Astrocyte (in vitro differentiated cells and primary cell): ENCODE measurements at places on chromosomes 4 and X. TPM values are rescaled to one million over a fixed set of nuclear protein-coding genes. Genes with fewer than 3 reads are reported as not detected.
A peak's percentile ranks its signal among the peaks of the same experiment; 100 is the strongest.

DNA sequence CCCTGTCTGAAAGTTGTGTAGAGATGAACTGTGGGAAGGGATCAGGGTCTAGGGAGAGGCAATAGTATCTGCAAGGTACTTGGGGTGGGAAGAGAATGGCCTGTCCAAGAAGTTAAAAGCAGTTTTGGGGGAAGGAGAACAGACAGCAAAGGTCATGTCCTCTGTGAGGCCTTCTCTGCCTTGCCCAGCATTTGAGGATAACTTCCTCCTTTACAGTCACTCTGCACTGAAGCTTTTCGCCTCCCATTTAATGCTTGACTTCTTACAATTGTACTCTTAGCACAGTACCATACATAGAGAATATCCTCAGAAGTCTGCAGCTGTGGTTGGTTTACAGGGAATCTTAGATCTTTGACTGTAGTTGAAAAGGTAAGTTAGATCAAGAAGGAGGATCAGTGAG lies 121.8 kb upstream of the AP1S2 start:
- H3K4me1 ChIP-seq: no peaks in the 10 kb centered on the region
- no peak overlapping the region for H3K4me3 ChIP-seq
- H3K27me3 ChIP-seq: no peaks in the 10 kb centered on the region
- H3K36me3 ChIP-seq: no peaks in the 10 kb centered on the region

- H3K4me1 ChIP-seq: peaks cover 13% of the 10 kb centered on the region
- DNase-seq: peak; percentile 75
- peak within 1 kb of the TSS; percentile 71 for H3K4me3 ChIP-seq
- H3K27me3 ChIP-seq: no peaks in the 10 kb centered on the region
Observed at GRCh38 chr4:5051278-5052203, at the start of gene STK32B. Gene STK32B (plus strand): TSS chr4:5051480.

GRCh38 chr4:153466949-153467896 lies 1.1 kb downstream of the TMEM131L start:
- H3K4me3 ChIP-seq: peak overlapping the region; percentile 77
- H3K27ac ChIP-seq: peak overlapping the region; percentile 40

DNA sequence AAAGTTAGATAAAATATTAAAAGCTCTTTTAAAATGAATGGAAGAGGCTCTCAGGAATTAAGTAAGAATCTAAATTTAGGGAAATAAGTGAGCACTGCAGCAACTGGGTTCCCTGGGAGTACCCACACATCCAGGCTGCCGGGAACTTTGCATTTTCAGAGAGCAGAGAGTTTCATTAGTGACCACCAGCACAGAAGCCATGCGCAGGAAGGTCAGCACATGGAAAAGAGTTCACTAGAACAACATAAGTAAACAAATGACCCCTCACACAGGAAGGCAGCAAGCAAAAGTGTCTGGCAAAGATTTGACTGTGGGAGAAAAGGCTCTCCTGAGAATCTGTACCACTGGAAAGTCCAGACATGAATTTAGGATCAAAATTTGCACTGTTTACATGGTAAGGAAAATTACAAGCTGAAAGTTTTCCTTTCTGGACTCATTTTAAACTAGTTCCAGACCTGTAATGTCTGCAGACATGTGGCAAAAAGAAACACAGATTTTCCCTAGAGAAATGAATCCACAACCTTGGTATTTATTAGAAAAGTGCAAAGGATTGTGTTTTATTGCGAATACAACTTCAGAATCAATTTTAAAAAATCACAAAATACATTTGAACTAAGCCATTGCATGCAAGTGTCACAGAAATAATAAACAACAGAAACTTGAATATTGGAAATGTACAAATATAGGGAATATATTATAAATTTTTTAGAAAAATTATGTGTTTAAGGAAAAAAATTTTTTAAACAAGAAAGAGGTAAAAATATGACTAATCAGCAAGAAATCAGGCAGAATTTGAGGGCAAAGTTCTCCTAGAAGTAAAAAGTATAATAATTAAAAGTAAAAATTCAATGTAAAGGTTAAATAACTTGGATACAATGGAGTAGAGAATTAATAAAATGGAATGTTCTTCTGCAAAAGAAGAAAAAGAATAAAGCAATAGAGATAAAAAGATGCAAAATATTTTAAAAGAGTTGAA lies 18.4 kb upstream of the MYOZ2 start:
- H3K27ac ChIP-seq: no peak overlapping the region
- H3K4me3 ChIP-seq: no peak overlapping the region
- no peaks in the 10 kb centered on the region for H3K27me3 ChIP-seq

DNA sequence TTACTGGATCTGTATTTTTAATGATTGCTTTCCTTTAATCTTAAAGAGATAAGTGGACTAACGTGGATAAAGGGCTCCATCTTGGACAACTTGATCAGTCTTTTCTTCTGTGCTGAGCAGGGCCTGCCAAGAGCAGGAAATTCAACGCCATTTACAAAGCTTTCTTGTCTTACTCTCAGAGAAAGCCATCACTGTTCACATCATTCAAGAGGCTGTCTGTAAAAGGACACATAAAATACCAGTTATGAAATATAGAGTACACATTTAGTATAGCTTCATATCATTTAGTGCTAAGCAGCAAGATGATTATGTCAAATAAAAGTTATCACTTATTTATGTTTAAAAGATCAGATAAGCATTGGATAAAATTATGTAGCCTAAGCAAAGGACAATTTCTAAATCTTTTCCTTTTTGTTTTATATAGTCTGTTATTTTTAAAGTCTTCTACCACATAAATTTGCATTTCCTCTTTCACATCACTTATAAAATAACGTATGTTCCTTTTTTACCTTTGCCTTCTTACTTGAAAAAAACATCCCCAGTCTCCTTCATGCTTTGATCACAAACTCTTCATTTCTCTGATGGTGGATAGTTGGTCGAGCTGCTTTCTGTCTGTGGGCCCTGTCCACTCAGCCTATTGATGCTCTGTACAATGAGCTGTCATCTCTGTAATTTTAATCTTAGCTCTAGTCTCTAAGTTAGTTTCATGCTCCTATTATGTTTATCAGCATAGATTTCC lies 2.1 kb upstream of the CCNG2 start:
- DNase-seq: no peak
- H3K36me3 ChIP-seq: peaks cover 3% of the 10 kb centered on the region
- no peak overlapping the region for H3K27ac ChIP-seq

DNA sequence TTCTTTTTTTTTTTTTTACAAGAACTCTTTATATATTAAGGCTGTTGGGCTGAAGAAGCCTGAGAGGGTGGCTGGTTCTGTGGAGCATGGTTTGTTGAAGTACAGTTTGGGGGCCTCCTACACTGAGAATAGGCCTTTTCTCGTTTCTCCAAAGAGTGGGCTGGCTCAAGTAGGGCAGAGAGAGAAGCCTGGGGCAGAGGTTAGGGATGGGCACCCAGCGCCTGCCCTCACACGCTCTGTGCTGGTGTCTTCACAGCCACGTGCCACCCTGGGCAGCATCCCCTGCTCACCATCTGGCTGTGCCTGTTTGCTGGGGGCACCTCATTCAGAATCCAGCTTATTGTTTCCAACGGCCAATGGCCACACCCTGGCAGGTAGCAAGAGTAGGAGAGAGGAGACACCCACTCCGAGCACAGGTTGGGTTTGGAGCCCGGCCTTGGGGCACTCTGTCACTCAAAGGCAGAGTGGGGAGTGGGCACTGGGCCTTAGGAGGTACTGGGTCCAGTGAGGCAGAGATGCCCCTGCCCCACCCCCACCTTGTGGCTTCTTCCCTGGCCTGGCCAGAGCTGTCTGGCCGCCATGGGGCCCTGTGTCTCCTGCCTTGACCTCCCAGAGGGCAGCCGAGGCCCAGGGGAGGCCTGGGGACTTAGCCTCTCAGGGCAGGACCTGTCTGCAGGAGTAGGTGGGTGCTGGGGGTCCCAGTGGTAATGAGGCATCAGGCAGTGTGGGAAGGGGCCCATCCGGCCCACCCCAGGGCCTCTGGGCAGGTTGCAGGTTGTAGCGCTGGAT lies 2.9 kb downstream of the MSANTD1 start:
- no peaks in the 10 kb centered on the region for H3K36me3 ChIP-seq
- no peaks in the 10 kb centered on the region for H3K4me1 ChIP-seq
- no peaks in the 10 kb centered on the region for H3K27me3 ChIP-seq

DNA sequence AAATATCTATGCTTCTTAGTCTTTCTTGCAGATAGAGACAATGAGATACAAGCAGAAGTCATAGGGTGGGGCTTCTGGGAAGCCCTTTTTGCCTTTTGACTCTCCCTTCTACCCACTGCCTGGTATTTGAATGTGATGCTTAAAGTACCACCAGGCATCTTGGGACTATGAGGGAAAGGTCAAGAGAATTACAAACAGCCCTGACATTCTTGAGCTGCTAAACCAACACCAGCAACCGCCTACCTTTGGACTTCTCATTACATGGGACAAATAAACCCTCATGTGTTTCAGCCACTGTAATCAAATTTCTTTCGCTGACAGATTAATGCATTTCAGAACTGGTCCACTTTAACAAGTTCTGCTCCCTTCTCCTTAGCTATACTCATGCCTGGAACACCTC lies 112.8 kb downstream of the LUZP4 start:
- H3K4me3 ChIP-seq: no peak overlapping the region
- no peak overlapping the region for H3K27ac ChIP-seq
- DNase-seq: no peak

GRCh38 chr4:186759990-186760389 lies 36.3 kb upstream of the FAT1 start:
- H3K4me1 ChIP-seq: no peaks in the 10 kb centered on the region
- no peak overlapping the region for H3K4me3 ChIP-seq
- no peak for DNase-seq
- peak overlapping the region; percentile 53 for H3K27ac ChIP-seq
- no peaks in the 10 kb centered on the region for H3K27me3 ChIP-seq

MEPE gene
- not detected in 2 replicates for total RNA-seq

DNA sequence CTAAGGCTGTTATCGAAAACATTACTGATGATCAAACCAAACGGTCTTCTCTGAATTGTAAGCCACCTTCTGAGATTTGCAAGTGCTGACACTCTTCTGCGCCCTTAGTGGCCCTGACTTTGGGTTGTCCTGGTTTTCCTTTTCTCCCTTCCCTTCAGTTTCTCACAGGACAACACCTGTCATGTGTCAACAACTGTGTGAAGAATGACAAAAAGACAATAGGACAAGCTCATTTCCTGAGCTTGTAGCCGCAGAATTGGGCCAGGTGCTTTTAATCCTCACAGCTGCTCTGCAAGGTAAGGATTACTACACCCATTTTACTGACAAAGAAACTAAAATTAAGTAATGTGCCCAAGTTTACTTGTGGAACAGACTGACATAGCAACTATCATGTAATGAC lies 44.9 kb upstream of the TXK start:
- no peaks in the 10 kb centered on the region for H3K27me3 ChIP-seq
- H3K27ac ChIP-seq: no peak overlapping the region
- DNase-seq: no peak

- H3K4me1 ChIP-seq: peaks cover 15% of the 10 kb centered on the region
- peak overlapping the region; percentile 94 for H3K27ac ChIP-seq
- H3K4me3 ChIP-seq: no peak overlapping the region
- no peaks in the 10 kb centered on the region for H3K27me3 ChIP-seq
- peaks cover 11% of the 10 kb centered on the region for H3K36me3 ChIP-seq
Observed at GRCh38 chrX:13717700-13718472, 16.5 kb downstream of the TRAPPC2 start.

GRCh38 chr4:100569196-100569595 lies 51.4 kb upstream of the EMCN start:
- no peak for DNase-seq
- H3K4me1 ChIP-seq: no peaks in the 10 kb centered on the region
- H3K27me3 ChIP-seq: no peaks in the 10 kb centered on the region
- no peaks in the 10 kb centered on the region for H3K36me3 ChIP-seq

GRCh38 chrX:48787505-48788443 lies 1.4 kb downstream of the GATA1 start:
- no peaks in the 10 kb centered on the region for H3K4me1 ChIP-seq
- DNase-seq: no peak
- H3K27ac ChIP-seq: no peak overlapping the region
- H3K36me3 ChIP-seq: no peaks in the 10 kb centered on the region
- peaks cover 3% of the 10 kb centered on the region for H3K27me3 ChIP-seq

DNA sequence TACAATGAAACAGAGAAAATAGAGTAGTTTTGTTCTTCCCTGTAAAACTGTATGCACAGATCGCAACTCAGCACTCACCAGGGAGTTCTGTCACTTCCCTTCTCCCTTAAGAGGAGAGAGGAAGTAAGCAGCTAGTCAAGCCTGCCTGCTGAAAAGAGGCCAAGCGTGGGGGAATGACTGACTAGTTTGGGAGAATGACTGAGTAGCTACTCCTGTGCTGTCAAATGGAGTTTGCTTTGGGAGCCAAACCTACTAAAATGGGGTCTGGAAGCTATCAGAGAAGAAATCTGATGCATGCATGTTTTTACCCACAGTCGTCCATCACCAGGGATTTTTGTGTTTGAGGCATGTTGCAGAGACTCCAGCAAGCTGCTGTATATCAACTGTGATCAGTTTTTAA lies 54.6 kb upstream of the LHFPL1 start:
- DNase-seq: peak; percentile 21
- no peaks in the 10 kb centered on the region for H3K4me1 ChIP-seq
- H3K27ac ChIP-seq: no peak overlapping the region
- H3K27me3 ChIP-seq: no peaks in the 10 kb centered on the region

GRCh38 chrX:79366873-79367749 lies at the start of gene ITM2A:
Gene ITM2A (minus strand): TSS chrX:79367334. CDS start chrX:79367215, 119 bp downstream.
- H3K27me3 ChIP-seq: no peaks in the 10 kb centered on the region
- H3K27ac ChIP-seq: no peak within 1 kb of the TSS
- H3K36me3 ChIP-seq: no peaks in the 10 kb centered on the region
- no peaks in the 10 kb centered on the region for H3K4me1 ChIP-seq
- no peak for DNase-seq

CLDN22 gene
- not detected in 2 replicates for total RNA-seq

GRCh38 chr4:8779490-8779932 lies 92.1 kb downstream of the HMX1 start:
- H3K36me3 ChIP-seq: no peaks in the 10 kb centered on the region
- H3K27me3 ChIP-seq: no peaks in the 10 kb centered on the region
- H3K27ac ChIP-seq: no peak overlapping the region
- no peaks in the 10 kb centered on the region for H3K4me1 ChIP-seq
- no peak for DNase-seq
- no peak overlapping the region for H3K4me3 ChIP-seq

ENOPH1 gene
- total RNA-seq: 32.0 and 32.6 TPM in 2 replicates

- H3K36me3 ChIP-seq: peaks cover 21% of the 10 kb centered on the region
- no peak for DNase-seq
- no peak overlapping the region for H3K27ac ChIP-seq
- no peak overlapping the region for H3K4me3 ChIP-seq
- H3K27me3 ChIP-seq: no peaks in the 10 kb centered on the region
- H3K4me1 ChIP-seq: peaks cover 9% of the 10 kb centered on the region
Observed at GRCh38 chr4:867526-868250, 41.8 kb upstream of the CPLX1 start.

ARHGAP24 gene
- total RNA-seq: 1.8 and 2.1 TPM in 2 replicates

- H3K4me3 ChIP-seq: no peak overlapping the region
- no peaks in the 10 kb centered on the region for H3K27me3 ChIP-seq
- no peak overlapping the region for H3K27ac ChIP-seq
- H3K4me1 ChIP-seq: no peaks in the 10 kb centered on the region
- no peaks in the 10 kb centered on the region for H3K36me3 ChIP-seq
Observed at GRCh38 chrX:3443184-3443583, 96.7 kb upstream of the MXRA5 start.

GRCh38 chr4:77728420-77728819 lies 90.7 kb downstream of the CNOT6L start:
- H3K4me1 ChIP-seq: no peaks in the 10 kb centered on the region
- H3K4me3 ChIP-seq: no peak overlapping the region

- peaks cover 5% of the 10 kb centered on the region for H3K4me1 ChIP-seq
- no peak overlapping the region for H3K27ac ChIP-seq
- peak; percentile 74 for DNase-seq
- H3K4me3 ChIP-seq: no peak overlapping the region
Observed at GRCh38 chr4:165726831-165727230, 146.2 kb upstream of the TLL1 start.

GRCh38 chr4:93416344-93417128 lies 412.0 kb upstream of the ATOH1 start:
- no peaks in the 10 kb centered on the region for H3K27me3 ChIP-seq
- DNase-seq: peak; percentile 23
- no peaks in the 10 kb centered on the region for H3K4me1 ChIP-seq
- H3K27ac ChIP-seq: no peak overlapping the region
- no peak overlapping the region for H3K4me3 ChIP-seq
- H3K36me3 ChIP-seq: no peaks in the 10 kb centered on the region
